ENCODE measurements at places on chromosomes 2 and 18.
A peak's percentile ranks its signal among the peaks of the same experiment; 100 is the strongest.

- DNase-seq = no peak
These were observed 23.7 kb downstream of the MARCHF7 start for GRCh38 chr2:159736048-159736447.

GRCh38 chr2:75606761-75607399 is 39.7 kb upstream of the MRPL19 start:
- no peak for DNase-seq

GRCh38 chr18:8380926-8381325 is 228.3 kb upstream of the RAB12 start:
- DNase-seq = no peak

- no peak for DNase-seq
These were observed 326.8 kb downstream of the LRRTM1 start for GRCh38 chr2:79977792-79978191.

DNA sequence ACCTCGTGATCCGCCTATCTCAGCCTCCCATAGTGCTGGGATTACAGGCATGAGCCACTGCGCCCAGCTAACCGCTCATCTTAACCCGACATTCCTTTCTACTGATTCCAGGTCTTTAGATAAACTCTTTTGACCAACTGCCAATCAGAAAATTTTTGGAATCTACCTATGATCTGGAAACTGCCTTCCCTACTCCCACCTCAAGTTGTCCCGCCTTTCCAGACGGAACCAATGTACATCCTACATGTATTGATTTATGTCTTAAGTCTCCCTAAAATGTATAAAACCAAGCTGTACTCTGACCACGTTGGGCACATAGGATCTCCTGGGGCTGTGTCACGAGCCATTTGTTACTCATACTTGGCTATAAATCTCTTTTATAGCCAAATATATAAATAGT is 3.2 kb upstream of the NEU2 start:
- no peak for DNase-seq

DNA sequence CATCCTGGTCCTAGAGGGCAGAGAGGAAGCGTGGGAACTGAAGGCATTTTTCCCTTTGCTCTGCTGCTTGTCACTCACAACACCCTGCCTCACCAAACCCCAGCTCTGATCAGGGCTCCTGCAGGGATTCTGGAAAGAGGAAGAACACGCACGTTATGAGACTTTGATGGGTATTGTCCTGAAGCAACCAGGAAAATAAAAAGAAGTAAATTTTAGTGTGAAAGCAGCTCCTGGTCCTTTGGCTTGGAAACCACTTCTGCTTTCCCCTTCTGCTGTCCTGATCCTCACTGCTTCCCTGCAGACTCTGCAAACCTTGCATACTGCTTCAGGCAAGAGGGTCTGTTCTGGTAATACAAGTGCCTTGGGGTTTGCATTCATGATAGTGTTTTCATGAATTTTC is 164.1 kb downstream of the SLC8A1 start:
- no peak for DNase-seq

- no peak for DNase-seq
These were observed 324.0 kb upstream of the UBE2E3 start for GRCh38 chr2:180656455-180656847.

DNA sequence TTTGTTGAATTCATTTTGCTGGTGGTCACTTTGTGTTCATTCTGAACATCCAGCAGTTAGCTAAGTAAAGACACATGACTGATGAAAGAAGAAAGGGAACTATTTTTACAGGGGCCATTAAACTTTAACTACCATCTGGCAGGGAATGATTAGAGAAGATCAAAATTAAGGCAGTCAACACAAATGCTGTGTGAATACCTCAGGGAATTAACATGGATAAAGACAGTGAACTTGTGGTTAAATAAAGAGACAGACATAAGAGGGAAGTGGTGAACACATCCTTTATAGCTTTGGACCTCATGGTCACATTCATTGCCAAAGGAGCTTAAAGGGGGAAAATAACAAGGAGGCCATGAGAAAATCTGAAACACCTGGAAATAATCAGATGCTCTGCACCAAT is 52.6 kb upstream of the ATP5MC3 start:
- no peak for DNase-seq

DNA sequence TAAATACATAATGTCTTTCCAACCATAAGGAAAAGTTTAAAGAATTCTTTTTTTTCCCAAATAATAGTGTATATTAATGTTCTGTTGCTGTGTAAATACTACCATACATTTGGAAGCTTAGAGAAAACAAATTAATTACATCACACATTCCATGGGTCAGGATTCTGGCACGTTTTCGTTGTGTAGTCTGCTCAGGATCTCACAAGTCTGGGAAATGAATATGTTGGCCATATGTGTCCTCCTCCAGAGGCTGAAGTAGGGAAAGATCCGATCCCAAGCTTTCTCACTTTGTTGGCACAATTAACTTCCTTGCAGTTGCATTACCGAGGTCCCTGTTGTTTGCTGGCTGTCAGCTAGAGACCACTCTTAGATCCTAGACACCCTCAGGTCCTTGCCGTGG is 83.9 kb downstream of the RPRM start:
- DNase-seq = no peak

- DNase-seq = no peak
These were observed 431 bp upstream of the EIF5B start for GRCh38 chr2:99336804-99337112.

GRCh38 chr2:138239902-138240491 is 261.6 kb upstream of the SPOPL start:
- DNase-seq = no peak

- DNase-seq = no peak
These were observed 12.9 kb upstream of the GAL3ST2 start for GRCh38 chr2:241763551-241764274.

GRCh38 chr2:263774-264492 is at the start of gene SH3YL1:
Gene SH3YL1 (minus strand): TSS chr2:264032. CDS start chr2:263984, 48 bp downstream.
- DNase-seq = peak; percentile 68

GRCh38 chr2:8514796-8515758 is 166.8 kb upstream of the ID2 start:
- peak; percentile 52 for DNase-seq

- DNase-seq = no peak
These were observed 8.2 kb downstream of the TTC32 start for GRCh38 chr2:19893520-19894133.

DNA sequence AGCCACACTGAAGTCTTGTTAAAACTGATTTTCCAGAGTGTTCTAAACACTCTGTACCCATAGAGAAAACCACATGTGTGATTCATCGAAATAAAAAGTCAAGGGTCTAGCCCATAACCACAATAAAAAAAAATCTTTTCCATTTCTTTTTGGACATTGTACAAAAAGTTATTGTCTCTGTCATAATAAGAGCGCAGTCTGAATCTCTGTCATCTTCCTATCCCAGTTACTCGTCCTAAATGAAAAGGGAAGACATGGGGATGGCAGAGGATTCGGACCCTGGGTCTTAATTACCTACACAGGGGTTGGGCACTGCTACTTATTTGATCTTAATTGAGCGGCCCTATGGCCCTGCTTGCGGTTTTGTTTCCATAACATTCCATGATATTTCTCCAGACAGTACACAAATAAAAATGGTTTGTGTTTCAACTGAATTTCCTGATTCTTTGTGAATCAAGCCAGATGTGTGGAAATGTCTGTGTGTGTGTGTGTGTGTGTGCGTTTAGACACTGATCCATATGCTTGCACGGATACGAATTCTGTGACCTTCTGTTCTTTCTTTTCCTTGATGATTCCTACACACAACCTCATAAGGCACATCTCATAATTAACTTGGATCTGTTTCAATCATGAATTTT is 133.4 kb upstream of the SPATS2L start:
- no peak for DNase-seq

DNA sequence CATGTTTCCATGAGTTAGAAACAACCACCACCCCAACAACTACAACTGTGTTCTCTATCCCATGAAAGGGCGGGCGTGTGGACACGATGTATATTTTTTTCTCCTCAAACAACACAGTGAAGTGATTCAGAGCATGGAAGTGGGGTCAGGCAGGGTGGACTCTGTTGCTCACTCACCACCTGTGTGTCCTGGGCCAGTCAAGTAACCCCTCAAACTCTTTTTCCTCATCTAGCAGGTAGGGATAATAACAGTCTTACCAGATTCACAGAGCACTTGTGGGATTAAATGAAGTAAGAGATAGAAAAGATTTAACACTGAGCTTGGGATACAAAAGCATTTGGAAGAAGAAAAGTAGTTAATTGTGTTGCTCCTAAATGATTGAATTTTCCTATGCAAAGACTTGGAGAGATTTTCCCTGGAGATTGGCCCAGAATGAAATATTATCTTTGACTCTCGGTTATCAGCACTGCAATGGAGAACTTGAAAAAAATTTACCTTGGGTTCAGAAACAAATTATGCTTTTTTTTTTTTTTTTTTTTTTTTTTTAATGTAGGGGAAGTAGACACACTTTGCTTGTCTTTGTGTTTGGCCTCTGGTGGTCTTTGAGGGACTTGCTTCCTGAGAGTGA is 161.9 kb upstream of the EPAS1 start:
- DNase-seq = no peak

DNA sequence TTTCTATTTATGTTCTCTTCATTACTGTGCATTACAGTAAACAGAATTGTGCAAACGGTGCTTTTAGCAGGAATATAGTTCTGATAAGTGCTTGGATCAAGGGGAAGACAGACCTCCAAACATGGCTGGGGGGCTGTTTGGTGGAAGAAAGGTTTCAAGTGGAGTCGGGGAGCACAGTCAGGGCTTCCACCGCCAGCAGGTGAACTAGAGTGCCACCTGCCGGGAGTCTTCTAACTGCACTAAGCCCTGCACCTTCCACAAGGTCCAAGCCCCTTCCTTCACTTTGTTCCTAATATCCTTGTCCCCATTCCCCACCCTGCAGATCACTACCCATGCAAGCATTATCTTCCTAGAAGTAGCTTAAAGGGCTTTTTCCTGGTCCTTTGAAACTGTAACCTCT is 11.1 kb downstream of the ONECUT2 start:
- DNase-seq = peak; percentile 32

DNA sequence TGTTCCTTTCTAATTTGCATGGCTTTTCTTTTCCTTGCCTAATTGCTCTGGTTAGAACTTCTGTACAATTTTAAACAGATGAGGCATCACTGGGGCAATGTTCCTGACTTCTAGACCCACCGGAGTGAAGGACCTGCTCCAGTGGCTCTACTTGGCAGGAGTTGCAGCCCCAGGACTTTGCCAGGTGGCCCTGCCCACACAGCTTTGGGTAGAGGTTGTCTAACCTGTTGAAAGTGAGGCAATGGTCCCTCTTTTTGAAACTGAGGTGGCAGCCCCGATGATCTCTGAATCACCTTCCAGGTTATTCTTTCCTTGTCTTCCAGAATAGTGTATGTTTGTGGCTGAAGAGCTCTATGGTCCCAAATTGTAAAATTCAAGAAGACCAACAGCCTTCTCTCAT is 29.9 kb upstream of the ZNF512 start:
- no peak for DNase-seq

DNA sequence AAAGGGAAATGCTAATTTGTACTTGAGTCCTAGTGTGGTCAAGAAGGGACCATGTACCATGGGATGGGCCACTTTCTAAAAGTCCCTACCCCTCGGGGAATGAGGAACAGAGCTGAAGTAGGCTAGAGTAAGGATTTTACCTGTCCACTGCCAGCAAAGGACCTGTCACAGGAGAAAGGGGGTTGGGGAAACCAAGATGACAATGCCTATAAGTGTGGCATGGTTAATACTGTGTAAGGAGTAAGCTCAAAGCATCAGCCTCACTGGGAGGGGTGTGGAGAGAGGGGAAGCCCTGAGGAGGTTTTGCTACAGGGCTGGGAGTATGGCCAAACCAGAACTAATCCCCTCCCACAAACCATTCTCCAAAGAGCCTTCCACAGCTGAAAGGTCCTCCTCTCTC is 15.8 kb downstream of the GKN2 start:
- no peak for DNase-seq

Data from NCI-H345 (cell line).